Fibroblast of pulmonary artery (primary cell): ENCODE measurements at places on chromosomes 11 and 22.

- peak; percentile 49 for DNase-seq
Measured at GRCh38 chr22:31139866-31140716, at the start of gene PLA2G3. Gene PLA2G3, minus strand, starts transcription at chr22:31140508. Its CDS starts 154 bp downstream, at chr22:31140354.

- no peak for DNase-seq
Measured at GRCh38 chr11:111683806-111684205, 81.6 kb downstream of the SIK2 start.

DNA sequence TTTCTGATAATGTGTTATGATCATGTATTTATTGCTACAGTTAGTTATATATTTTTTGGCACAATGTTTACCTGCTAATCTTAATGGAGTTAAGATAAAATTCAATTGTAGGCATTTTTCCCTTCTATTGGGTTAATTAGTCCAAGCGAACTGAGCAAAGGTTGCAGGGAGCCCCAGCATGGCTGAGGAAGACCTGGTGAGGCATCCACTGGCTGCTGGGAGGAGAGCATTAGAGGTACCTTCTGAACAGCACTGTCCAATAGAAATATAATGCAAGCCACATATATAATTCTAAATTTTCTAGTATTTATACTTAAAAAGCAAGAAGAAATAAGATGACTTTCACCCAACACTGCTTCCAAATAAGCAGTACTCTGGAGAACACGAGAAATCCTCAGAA is 689 bp upstream of the TMEM126A start:
- DNase-seq: no peak

DNA sequence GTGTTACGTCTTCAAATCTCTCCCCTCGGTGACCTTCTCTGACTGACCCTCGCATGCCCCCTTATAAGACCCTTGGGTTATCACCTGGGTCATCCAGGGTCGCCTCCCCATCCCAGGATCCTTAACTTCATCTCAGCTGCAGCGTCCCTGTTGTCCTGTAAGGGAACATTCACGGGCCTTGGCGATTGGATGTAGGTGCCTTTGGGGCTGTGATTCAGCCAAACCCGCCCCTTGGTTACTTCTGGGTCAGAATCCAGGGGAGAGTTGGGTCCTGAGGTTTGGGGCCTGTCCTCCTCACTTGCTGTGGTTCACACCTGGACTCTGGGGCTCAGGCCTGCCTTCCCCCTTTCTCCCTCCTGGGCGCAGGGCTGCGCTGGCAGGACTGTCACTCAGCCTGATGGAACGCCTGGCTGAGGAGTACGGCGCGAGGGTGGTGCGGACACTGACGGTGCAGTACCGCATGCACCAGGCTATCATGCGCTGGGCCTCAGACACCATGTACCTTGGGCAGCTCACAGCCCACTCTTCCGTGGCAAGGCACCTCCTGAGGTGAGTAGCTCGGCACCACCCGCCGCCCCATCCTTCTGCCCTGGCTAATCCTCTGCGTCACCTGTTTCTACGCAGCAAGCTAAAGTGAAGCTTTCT is 29.4 kb downstream of the IGHMBP2 start:
- DNase-seq: no peak
